ENCODE measurements at places on chromosomes 12 and 14.

- DNase-seq: no peak
Measured at GRCh38 chr12:87836190-87836589, 193.0 kb downstream of the C12orf50 start.

GRCh38 chr14:98207415-98207814, 1064.6 kb downstream of the BCL11B start:
- no peak for DNase-seq

DNA sequence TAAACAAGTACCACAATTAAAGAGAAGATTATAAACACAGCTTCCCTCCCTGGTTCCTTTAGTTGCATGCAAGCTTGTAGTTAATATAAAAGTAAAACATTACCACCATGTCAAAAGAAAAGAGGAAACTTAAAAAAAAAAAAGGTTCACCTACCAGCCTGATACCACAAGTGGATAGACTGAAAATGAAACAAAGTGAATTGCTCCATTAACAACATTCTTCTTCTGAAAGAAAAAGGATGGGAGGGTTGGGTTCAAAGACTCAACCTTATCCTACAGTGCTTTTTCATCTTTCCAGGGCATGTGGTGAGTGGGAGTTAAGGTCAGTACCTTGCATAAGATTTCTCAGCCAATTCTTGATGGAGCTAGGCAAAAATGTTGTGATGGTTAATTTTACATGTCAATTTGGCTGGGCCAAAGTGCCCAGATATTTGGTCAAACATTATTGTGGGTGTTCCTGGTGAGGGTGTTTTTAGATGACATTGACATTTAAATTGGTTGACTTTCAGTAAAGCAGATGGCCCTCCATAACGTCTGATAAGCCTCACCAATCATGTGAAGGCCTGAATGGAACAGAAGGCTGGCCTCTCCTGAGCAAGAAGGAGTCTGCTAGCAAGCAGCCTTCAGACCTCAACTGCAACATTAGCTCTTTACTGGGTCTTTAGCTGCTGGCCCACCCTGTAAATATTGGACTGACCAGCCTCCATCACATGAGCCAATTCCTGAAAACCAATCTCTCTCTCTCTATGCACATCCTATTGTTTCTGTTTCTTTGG, 28.8 kb downstream of the VCPKMT start:
- no peak for DNase-seq

GRCh38 chr12:66190519-66191370, 1.7 kb downstream of the IRAK3 start:
- DNase-seq: peak; percentile 76

GRCh38 chr12:64666054-64666914, 56.0 kb downstream of the RASSF3 start:
- DNase-seq: no peak

GRCh38 chr14:61484826-61485584, 163.6 kb downstream of the PRKCH start:
- no peak for DNase-seq

All from NCI-H1092 treated with DMSO at 0.1 percent for 48 hours (cell line).